ENCODE measurements at places on chromosomes 3 and 15. TPM values are rescaled to one million over a fixed set of nuclear protein-coding genes. Genes with fewer than 3 reads are reported as not detected.

The SLC28A2 gene
- not detected for total RNA-seq

The GPR160 gene
- 0.28 TPM for total RNA-seq

DNA sequence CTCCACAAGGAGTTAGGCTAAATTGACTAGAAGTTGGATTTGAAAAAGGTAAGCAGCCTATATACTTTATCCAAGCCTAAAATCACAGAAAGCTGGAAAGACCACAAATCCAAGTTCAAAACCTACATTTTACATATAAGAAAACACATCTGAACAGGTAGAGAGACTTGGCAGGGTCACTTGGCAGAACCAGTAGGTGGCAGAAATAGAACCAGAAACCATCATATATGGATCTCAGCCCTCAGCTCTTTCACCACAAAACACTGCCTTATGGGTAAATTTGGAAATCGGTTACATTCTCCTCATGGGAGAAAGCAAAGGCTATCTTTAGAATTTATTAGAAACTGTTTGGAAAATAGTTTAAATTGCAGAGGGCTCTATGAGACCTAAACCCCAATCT, 44.2 kb downstream of the MKRN2 start:
- DNase-seq, result no peak

GRCh38 chr3:148951599-148952361, 39.6 kb upstream of the GYG1 start:
- DNase-seq, result peak; percentile 65

DNA sequence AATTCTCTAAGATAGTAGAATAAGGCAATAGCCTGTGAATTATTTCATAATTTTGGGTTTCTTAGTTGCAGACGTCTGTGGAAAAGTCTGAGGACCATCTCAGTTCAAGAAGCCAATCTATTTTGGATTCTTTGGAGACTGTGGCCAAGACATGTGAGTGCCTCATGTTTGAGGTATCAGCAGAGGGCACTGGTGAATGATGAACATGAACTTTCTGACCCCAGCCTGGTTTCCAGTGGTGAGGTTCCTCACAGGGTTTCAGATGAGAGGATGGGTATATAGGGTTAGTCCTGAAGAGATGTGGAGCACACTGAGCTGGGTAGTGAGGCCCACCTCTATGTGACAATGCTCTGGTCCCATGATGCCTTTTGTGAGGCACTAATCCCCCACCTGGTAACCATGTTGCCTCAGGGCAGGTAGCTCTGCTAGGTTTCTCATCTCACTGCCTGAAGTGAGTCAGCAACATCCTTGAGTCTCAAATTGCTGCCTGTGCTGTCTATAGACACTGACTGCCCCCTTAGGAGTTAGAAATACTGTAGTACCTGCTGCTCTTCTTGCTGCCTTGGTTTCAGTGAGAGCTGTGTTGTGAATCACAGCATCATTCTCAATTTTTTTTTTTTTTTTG, 32.3 kb downstream of the C3orf62 start:
- DNase-seq, result peak; percentile 10

DNA sequence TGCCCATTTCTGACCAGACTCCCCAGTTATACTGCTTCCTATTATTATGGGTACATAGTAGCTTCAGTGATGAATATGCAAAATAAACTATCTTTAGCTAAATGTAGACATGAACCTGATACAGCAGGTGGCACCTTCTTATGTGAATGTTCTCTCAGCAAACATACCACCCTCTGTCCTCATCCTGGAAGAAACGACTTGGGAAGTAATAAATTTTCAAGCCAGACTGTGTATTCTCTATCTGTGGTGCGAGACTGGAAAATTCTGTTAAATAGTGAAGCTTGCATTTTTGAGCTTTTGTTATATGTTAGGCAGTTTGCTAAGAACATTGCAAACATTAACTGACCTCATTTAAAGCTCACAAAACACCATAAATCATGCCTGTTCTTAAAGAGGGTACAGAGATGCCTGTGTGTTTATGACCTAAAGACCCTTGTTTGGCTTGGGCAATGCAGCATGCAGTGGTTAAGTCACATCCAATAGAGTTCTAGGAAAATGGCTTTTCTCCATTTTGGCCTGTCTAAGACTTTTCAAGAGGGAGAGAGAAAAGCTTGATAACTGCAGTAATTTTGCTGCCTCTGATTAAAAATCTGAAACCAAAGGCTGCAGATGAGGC, 287.1 kb downstream of the NEK10 start:
- DNase-seq, result no peak

DNA sequence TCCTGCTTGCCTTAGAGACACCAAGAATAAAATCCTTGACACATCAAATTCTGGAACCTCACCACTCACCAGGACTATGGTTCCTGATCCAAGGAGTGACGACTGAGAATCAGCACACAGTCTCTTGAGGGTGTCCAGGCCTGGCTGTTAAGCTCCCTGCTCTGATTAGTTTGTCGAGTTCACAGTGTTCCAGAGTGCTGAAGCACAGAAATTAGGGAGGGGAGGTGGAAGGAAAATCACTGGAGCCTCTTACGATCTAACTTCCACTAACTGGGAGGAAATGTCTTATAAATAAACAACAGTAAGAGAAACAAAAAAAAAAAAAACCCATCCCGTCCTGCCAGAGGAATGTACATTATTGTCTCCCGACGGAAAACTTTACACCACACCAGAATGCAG, 330.2 kb downstream of the TIGIT start:
- peak; percentile 71 for DNase-seq
